NCI-H2029 treated with DMSO at 0.1 percent for 48 hours (cell line): ENCODE measurements at places on chromosomes 1 and 21.

DNA sequence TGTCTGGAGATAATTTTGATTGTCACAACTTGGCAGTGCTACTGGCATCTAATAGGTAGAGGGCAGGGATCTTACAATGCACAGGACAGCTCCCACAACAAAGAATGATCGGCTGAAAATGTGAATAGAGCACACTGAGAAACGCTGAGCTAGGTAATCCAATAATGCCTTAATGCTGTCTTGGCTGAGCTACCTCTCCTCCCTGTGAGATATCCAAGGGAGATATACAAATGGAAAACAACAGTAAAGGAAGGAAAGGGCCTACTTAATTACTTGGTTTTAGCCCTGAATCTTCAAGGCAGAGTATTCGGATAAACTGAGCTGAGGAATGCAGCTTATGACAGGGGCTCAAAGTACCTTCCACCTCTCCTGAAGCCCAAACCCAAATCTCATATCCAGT is 2.9 kb downstream of the DNASE2B start:
- no peak for DNase-seq

GRCh38 chr1:6972399-6972798 is 187.1 kb downstream of the CAMTA1 start:
- no peak for DNase-seq

- no peak for DNase-seq
Measured at GRCh38 chr1:152870831-152871730, 7.0 kb upstream of the SMCP start.

GRCh38 chr1:243713470-243714186 is 136.4 kb downstream of the AKT3 start:
- DNase-seq = peak; percentile 6

DNA sequence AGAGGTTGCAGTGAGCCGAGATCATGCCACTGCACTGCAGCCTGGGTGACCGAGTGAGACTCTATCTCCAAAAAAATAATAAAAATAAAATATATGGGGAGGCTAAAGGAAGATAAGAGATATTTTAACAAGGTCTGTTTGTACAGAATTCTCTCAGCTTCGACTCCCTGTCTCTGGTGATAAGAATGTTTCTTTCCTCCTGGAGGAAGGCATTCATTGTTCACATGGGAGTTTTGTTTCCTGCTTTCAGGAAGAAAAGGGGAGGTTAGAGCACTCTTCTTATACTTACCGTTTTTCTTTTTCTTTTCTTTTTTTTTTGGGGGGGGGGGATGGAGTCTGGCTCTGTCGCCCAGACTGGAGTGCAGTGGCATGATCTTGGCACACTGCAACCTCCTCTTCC is 2.0 kb upstream of the NAXE start:
- no peak for DNase-seq

DNA sequence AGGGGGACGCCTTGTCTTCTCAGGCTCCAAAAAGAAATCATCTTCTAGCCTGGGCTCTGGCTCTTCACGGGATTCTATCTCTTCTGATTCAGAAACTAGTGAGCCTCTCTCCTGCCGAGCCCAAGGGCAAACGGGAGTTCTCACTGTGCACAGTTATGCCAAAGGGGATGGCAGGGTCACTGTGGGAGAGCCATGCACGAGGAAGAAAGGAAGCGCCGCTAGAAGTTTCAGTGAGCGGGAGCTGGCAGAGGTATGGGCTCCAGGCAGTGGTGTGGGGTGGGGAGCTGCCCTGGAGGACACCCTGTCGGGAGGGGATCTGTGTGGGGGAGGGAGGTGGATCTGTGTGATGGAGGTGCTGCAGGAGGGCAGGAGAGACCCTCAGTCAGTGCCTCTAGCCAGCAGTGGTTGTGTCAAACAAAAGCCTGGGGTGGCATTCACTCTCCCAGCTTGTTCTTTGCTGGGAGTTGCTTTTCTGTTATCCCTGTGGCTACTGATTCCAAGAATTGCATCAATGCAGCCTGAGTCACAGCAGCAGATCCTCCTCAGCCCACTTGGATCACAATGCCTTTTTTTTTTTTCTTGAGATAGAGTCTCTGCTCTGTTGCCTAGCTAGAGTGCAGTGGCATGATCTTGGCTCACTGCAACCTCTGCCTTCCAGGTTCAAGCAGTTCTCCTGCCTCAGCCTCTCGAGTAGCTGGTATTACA is 21.8 kb downstream of the KDM4A start:
- no peak for DNase-seq

DNA sequence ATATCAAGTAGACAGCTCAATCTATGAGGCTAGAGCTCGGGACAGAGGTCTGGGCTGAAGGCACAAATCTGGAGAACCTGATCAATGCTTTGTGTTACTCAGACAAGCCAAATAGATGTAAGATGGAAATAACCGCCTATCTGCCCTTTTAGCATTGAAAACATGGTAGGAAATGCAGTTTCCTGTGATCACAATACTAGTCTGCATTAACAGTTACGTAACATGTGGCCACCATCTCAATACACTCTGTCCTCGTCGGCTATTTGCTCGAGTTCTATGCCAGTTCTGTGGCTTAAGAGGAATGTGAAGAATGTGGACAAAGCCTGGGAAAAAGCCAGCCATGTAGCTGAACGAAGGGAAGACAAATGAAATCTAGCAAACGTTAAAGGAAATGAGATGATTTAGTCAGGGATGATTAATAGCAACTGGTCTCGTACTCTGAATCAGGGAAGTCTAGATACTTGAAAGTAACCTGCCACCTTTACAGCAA is 73.3 kb downstream of the HSF2BP start:
- DNase-seq = peak; percentile 3

- DNase-seq = no peak
Measured at GRCh38 chr1:154883919-154884868, 14.1 kb upstream of the KCNN3 start.

DNA sequence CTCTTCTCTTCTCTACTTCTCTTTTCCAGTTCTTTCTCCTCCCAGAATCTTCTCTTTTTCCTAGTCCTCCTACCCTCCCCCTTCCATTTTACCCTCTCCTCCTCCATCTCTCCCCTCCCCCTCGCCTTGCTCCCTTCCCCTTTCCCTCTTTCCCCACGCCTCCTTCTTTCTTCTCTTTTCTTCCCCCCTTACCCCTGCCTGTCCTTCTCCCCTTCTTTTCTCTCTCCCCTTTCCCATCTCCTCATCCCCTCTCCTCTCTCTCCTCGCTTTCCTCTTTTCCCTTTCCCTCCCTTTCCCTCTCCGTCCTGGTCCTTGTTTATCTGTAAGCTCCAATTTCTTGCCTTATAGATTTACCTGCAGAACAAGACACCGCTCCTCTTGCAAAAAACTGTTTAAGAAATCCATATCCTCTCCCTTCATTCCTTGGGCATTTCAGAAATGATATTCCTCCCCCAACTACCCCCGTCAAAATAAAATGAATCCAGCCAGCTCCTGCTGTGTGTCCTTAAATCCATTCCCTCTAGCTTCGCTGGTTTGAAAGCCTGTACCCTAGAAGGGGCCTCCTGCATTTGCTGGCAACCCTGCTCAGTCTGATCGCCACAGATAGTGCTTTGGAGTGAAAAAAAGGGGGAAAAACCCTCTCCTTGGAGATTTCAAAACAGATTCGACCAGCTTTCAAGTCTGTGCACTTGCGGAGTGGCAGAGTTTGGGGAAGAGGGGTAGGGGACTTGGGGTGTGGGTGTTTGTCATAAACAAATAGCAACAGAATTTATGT is 89.4 kb downstream of the PAPPA2 start:
- DNase-seq = no peak

GRCh38 chr1:21912038-21912758 is 24.9 kb downstream of the HSPG2 start:
- DNase-seq = no peak

GRCh38 chr1:41847733-41848132 is 71.0 kb downstream of the HIVEP3 start:
- DNase-seq = peak; percentile 41

GRCh38 chr1:3042481-3042880 is 21.2 kb downstream of the ACTRT2 start:
- no peak for DNase-seq
